ENCODE measurements at places on chromosomes 5 and 9.

DNA sequence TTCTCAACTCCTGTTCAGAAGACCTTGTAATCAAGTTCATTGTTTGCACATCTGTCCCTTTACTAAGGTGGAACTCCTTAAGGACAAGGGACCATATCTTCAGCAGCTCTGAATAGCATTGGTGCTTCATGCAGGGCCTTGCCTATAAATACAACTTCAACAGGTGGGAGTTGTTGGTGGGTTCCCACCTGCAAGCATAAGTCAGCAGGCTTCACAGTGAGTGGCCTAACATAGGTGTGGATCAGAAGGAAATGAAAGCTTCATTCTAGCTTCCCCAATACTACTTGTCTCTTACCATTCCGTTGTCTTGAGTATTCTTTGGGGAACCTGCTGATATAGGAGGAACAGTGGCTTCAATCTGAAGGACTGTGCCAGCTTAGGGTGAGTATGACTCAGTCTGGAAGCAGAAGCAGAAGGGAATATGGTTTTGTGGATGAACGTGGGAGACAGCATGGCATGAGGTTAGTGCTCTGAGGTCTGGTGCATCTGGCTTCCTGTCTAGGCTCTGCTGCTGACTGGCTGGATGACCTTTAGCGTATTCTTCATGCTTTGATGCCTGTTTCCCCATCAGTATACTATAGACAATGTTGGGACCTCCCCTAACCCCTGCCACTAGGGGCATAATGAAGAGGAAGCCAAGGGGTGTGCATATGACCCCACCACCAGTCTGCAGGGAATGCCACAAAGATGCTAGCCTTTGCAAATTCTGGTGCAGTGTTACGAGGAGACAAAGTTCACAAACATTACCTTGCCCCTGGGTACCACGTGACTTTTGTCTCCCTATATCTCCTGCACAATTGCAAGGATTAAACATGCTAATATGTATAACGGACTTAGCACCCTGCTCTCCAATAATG, 192.3 kb downstream of the PALM2AKAP2 start:
- DNase-seq = no peak

- no peak for DNase-seq
Observed at GRCh38 chr5:32465076-32465475, 20.5 kb upstream of the ZFR start.

GRCh38 chr9:136606687-136607333, 55.9 kb upstream of the EGFL7 start:
- DNase-seq = no peak

DNA sequence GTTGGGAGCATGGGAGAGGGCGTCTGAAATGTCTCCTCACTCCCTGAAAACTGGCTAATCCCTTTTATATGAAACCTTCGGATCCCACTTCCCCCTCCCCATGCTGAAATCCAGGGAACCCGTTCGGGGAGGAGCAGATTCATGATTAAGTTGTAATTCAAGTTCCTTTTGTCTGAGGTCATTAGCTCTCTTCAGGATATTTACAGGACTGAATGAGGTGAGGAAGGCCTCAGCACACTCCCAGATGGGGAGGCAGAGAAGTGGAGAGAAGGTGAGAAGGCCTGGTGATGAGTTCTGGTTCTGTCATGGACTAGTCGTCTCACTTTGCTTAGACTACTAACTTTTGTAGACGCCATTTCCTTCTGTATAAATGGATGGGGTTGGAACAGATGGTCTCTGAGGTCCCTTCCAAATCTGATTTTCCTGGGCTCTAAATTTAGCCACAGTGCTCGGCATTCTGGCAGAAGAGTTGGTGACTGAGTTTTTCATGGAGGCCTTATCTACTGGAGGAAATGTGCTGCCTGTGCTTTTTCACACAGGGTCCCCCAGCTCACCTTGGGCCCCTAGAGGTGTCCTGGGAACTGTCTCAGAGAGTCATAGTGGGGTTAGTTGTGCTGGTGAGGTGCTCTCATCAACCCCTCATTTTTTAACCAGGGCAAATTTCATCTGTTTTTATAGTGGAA, 62.3 kb downstream of the PRDM6 start:
- no peak for DNase-seq

DNA sequence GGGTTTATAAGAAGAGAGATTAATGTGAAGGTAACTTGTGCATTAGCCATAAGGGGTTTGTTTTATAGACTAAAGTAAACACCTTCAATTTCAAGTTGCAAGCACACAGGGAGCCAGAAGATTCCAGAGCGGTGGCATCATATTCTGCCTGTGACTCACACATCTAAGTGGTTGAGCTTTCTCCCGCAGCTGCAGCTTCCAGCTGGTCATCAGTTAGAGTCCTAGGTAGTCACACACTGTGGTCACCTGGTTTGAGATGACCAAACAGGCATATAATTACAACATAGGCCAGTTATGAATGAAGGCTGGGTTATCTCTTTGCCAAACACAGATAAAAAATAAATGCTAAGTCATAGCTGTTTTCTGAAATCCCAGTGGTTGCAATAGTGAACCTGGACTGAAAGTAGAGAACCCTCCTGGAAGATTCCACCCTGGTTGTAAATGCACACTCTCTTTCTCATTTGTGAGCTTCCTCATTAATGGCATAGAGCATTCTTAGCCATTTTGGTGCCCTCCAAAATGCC, 171.3 kb downstream of the GDNF start:
- DNase-seq = peak; percentile 79

DNA sequence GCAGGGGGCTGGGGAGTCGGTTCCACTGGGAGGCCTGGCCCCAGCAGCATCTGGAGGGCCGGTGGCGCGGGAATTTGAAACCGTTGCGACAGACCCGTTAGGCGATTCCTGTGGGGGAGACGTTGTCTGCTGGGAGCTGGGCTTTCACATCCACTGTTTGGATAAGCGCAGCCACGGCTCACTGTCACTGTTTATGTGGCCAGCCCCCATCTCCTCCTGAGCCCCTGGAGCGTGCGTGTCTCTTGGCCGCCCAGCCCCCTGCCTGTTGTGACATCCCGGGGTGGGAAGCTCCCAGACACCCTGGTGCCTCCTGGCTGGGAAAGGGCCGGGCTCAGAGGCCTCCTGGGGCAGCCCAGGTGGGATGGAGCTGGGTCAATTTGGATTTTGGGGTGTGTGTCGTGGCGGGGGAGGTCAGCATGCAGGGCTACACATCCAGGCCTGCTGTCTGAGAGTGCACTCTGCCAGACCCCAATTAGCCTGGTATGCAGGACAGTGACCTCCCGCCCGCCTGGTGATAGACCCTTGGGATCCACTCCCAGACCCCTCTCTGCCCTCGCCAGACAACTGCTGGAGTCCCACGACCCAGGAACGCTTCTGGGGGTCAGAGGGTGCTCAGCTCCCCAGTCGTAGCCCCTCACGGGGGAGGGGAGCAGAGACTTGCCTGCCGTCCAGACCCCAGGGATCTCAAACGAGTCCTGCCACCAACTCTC, 62.0 kb upstream of the RNU6ATAC start:
- peak; percentile 84 for DNase-seq

DNA sequence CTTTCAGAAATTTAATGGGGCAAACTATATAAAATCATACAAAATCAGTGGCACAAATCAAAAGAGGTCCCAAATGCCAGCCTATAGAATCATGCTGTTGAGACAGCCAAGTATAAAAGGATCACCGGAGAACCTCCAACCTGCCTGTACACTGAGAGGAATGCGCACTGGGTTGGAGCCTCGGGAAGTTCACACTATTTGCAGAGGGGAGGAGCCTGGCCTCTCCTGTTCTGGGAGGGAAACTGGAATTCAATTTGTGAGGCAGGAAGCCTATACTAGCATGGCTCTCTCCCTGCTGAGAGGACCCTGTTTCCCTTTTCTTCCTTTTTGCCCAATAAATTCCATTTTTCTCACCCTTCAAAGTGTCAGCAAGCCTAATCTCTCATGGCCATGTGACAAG, 406.0 kb downstream of the HINT1 start:
- no peak for DNase-seq

GRCh38 chr5:143402553-143403333, 743 bp downstream of the NR3C1 start:
- peak; percentile 60 for DNase-seq

GRCh38 chr5:167951116-167951515, 340.3 kb upstream of the WWC1 start:
- DNase-seq = peak; percentile 68

GRCh38 chr9:113011911-113012381, at the start of gene ZNF883:
ZNF883 (minus strand) TSS chr9:113012192.
- DNase-seq = peak; percentile 20

GRCh38 chr9:105127863-105128220, 116.6 kb upstream of the SLC44A1 start:
- no peak for DNase-seq

- no peak for DNase-seq
Observed at GRCh38 chr9:99103901-99104458, 933 bp upstream of the TGFBR1 start.

DNA sequence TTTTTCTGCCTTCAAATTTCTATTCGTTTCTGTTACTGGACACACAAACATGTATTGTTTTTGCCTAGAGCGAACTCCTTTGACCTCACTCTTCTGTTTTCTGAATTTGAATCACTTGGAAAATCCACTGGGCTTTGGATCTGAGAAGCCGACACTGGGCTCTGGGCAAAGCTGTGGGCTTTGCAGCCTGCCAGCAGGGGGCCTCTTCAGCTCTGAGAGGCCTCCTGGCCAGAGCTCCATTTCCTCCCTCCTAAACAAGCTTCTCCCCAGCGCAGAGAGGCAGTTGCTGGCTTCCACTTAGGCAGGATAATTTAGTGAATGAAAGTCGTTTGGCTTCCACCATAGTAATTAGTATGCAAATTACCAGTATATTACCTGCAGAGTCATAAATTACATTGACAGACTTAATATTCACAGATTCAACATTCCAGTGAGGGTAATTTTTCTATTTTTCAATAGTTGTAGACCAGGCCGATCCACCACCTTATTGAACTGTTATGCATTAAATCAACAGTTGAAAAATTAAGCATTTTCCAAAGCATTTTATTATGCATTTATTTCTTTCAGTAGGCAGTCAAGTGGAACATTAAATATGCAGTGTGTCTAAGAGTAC, 104.0 kb upstream of the ZNF366 start:
- DNase-seq = peak; percentile 85

DNA sequence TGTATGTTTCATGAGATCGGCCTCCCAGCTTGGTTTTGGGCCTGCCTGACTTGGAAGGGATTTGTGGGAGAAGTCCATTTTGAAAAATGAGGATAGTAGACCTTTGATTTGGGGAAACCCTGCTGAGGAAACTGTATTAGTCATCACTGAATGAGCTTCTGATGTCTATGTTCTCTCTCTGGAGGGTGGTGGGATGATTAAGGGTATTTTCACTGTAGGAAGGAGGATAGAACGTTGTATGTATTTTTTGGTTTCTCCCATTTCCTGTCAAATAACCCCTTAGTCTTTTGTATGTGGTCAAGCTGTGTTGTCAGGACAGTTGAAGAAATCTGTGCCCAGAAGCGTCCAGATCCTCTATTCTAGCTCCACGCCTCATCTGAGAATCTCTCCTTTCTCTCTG, 151.9 kb downstream of the INSYN2B start:
- DNase-seq = no peak

DNA sequence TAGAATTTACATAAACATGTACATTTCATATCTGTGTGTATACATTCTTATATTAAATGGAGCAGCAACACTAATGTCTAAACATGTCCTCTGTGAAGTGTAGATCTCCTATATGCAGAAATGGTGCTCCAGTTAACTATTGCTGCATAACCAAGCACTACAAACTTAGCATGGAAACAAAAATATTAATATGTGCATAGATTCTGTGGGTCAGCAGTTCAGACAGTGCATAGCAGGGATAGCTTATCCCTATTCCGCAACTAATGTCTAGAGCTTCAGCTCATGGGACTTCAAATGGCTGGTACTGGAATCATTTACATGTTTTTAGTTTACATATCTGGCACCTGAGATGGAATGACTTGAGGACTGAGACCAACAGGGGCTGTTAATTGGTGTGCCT, 652.1 kb downstream of the TLE4 start:
- no peak for DNase-seq

DNA sequence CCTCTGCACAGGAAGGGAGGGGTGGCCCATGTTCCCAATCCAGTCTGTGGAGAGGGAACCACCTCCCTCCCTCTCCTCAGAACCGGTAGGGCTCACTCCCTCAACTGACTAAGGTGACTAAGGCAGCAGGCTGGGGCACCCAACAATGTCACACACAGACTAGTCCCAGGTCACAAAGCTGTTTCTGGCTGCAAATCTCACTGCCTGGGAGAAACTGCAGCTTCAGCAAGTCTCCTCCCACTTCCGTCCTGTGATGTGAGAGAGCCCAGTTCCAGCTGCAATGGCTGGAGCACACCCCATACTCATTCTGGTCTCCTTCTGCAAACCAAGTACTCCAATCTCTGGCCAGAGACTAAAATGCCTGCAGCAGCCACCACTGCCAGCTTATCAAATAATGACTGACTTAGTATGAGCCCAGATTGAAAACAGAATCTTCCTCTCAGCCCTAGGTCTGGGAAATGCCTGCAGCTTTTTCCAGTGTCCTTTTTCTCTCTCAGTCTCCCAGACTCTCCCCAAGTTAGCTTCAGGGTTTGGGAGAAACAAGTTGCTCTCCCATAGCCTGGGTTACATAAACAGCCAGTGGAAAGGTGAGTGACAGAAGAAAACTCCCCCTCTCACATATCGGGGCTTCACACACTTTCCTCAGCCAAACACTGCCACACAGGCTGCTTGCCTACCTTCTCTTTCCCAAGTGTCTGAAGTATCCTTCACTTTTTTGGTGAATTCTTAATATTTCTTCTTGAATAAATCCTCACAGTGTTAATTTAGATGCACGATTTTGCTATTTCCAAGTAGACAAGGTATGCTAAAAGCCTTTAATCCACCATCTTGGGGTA, 247.4 kb upstream of the RASA1 start:
- peak; percentile 8 for DNase-seq

GRCh38 chr5:105150323-105150722, 1587.7 kb upstream of the NUDT12 start:
- DNase-seq = no peak

DNA sequence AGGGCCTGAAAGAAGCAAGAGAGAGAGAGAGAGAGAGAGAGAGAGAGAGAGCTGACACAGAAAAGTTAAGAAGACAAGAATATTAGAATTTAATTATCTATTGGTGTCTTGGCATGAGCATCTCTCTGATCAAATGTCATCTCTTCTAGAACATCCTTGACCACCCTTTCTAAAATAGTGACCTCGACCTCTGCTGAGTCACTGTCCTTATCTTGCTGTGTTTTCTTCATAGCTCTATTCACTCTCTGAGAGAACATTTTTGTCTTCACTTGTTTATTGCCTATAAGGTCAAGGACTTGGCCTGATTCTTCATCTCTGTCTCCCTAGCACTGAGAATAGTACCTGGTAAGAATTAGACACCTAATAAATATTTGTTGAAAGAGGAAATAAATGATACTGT, 383.8 kb upstream of the RPS23 start:
- DNase-seq = no peak
